Hematopoietic multipotent progenitor cell treated with erythropoietin and hydrocortisone succinate and interleukin-3 and kit ligand, for 4 days (in vitro differentiated cells): ENCODE measurements at places on chromosomes 1 and 21.

DNA sequence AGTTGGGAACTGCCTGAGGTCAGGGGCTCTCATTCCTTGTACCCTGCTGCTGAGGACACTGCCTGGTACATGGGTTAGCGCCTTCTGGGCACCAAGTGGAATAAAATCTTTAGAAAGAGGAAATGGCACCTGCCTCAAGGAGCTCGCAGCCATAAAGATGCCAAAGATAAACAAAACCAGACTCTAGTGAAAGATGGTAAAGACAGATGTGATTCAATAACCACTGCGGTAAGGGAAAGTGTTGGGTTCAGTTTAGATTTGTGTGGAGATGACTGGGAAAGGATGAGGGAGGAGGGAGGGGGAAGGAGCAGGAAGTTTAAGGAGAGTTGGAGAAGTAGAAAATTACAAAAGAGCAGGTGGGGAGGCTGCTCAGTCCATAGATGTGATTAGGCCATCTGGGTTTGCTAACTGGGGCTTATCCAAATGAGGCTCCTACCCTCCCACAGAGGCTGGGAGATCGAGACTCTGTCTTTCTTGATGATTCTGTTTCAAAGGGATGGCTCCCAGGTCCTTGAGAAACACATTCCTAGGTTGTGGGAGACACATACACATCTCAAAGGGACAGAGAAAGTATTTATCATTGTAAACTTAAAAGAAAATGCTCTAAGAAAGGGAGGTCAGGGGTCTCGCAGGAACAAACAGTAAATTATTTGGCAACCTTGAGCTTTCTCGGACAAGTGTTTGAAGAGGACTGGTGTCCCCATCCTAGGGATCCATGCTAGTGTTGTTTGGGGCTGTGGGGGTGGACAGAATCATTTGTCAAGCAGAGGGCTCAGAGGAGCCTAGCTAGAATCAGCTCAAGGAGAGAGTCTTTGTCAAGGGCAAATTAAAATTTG is 65.7 kb upstream of the MORC3 start:
- DNase-seq: no peak

DNA sequence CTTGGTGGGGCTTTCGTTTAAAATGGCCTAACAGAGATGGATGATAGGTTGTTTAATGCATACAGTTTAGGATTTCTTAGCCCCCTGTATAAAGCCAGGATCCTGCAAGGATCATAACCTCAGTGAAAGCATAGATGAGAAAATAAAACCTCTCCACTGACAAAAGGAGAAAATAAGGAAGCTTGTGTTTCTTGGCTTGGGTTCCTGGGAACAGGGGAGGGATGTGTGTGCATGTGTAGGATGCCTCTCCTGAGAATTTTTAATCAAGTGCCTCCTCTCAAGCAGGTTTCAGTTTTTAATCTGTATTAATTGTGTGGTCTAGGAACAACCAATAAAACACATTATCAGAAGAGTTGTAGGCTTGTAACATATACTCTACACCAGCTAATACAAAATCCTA is 26.1 kb downstream of the PRKACB start:
- DNase-seq: no peak

GRCh38 chr1:198529414-198529813 is 11.1 kb downstream of the ATP6V1G3 start:
- no peak for DNase-seq

DNA sequence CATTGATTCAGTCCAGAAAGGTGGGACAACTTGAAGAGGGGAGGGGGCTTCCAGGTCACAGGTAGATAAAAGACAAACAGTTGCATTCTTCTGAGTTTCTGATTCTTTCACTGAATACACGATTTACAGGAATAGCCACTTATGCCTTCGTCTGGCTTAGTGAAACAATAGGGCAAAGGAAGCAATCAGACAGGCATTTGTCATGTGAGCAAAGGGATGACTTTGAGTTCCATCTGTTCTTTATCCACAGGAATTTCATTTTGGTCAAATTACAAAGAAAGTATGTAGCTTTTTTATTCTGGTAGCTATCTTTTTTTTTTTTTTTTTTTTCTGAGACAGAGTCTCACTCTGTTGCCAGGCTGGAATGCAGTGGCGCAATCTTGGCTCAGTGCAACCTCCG is 202.5 kb downstream of the TTLL7 start:
- DNase-seq: no peak

GRCh38 chr1:236395947-236396664 is 2.0 kb downstream of the EDARADD start:
- peak; percentile 37 for DNase-seq

DNA sequence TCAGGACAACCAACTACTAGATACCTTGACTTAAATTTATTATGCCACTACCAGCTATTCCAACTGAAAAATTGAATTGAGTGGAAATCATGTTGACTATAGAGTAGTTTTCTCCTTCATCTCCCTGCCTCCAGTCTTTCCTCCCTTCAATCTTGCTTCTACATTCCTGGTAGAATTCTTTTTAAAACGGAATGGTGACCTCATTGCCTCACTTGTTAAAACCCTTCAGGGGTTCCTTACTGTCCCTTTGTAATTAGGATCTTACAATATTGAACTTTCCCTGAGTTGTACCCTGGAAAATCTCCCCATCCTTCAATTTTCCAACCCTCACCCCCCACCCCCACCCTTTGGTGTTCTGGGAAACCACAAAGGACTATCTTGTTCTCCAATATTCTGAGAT is 82.8 kb upstream of the ZNF326 start:
- DNase-seq: no peak

DNA sequence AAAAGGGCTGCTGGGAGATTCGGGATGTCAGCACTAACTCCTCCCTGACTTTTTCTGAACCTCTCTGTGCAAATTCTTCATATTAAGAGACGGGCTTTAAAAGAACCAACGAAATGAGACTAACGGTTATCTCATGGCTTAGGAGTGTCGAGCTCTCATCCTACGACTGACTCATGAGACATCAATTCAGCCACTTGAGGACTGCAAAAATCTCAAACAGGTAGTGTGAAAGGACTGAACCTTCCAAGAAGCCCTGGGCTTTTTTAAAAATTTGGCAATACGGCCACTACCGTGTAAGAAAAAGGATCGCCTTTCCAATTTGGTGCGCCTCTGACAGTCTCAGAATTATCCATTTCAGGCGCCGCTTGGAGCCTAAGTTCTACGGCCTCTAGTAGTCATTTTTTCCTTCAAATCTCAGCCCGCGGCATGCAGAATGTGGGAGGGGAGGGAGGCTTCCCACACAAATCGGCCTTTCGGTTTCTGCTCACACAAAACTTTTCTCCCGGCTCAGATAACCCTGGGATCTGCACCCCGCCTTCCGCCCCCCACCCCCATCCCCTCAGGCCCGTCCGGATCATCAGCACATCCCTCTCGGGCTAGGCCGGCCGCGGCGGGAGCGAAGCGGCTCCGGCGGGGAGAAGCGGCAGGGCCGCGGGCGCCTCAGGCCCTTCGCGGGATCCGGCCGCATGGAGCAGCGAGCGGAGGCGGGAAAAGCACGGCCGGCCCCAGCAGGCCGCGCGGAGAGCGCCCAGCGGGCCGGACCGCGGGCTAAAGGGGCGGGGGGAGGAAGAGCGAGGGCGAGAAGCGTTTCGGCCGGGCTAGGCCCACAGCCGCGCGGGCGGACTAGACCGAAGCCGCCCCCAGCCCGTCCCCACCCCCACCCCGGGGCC is 618 bp downstream of the HNRNPR start:
- DNase-seq: peak; percentile 69

GRCh38 chr1:238153939-238154338 is 263.2 kb upstream of the ZP4 start:
- DNase-seq: no peak

GRCh38 chr1:68958958-68959357 is 462.1 kb upstream of the DEPDC1 start:
- DNase-seq: no peak

DNA sequence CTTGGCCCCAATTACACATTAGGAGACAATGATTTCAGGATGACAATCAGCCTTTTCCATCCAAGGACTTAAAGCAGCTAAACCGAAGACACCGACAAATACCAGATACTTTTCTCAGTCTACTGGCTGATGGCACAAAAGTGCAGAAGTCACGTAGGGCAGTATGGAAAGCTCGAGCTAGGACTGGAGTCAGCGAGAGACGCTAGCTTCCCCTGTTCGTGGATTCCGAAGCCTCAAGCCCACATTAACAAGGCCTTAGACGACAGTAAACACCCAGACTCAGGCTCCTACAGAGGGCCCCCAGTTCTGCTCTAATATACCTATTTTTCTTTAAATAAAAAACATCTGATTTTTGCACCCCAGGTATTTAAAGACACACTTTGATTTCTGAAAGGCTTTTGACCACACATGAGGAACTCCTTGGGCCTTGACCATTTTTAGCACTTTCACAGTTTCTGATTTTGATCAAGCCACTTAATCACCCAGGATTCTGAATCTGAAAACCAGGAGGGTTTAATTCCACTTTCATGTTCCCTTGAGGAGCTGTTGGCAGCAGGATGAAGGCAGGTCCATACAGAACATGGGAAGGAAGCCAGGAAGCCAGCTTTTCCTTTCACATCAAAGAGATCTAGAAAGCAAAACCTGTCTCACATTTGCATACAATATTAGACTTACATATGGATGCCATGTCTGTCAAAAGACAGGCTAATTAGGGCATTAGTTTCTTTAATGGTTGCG is 204.1 kb downstream of the GABPA start:
- DNase-seq: no peak

- no peak for DNase-seq
Observed at GRCh38 chr1:199847021-199847420, 180.5 kb upstream of the NR5A2 start.

DNA sequence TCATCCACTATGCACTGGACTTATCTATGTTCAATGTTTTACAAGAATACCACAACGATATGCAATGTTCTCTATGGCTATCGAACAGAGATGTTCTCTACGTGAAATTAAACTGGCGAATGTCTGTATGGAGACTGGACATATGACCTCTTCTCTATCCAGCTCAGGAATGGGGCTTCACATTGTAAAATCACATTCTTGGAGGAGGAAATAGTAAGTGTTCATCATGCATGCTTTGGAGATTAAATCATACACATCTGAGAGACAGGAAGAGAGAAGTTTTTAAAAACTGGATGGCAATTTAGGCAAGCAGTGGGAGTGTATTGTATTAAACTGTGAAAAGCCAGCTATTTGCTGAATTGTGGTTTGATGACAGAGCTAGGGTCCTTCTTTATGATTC is 47.9 kb upstream of the RGL1 start:
- DNase-seq: no peak

DNA sequence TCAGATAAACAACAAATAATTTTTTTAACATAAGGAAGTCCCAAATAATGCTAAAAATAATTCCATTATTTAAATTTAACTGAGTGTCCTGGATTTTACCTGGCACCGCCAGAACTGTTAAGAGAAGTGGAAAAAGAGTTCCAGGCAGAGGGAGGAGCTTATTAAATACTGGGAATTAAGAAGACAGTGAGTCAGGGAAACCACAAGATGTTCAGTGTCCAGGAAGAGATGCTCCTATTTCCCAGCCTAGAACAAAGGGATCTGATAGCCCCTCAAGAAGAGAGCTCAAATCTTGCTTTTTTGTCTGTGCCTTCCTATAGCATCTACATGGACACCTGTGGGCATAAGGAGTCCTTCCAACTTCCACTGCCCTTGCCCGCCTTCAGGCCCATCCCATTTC is 85.9 kb downstream of the PGM1 start:
- DNase-seq: no peak

GRCh38 chr1:7850786-7851185 is 2.1 kb downstream of the UTS2 start:
- DNase-seq: no peak

- peak; percentile 50 for DNase-seq
Observed at GRCh38 chr1:247332623-247333361, 1.1 kb upstream of the ZNF496 start.

GRCh38 chr1:199859491-199859933 is 168.0 kb upstream of the NR5A2 start:
- DNase-seq: peak; percentile 83

GRCh38 chr1:171139890-171140289 is 45.2 kb upstream of the FMO2 start:
- DNase-seq: no peak

GRCh38 chr1:71343686-71344416 is 263.0 kb upstream of the ZRANB2 start:
- peak; percentile 15 for DNase-seq

GRCh38 chr1:230977761-230978490 is 735 bp downstream of the TTC13 start:
- DNase-seq: peak; percentile 73

DNA sequence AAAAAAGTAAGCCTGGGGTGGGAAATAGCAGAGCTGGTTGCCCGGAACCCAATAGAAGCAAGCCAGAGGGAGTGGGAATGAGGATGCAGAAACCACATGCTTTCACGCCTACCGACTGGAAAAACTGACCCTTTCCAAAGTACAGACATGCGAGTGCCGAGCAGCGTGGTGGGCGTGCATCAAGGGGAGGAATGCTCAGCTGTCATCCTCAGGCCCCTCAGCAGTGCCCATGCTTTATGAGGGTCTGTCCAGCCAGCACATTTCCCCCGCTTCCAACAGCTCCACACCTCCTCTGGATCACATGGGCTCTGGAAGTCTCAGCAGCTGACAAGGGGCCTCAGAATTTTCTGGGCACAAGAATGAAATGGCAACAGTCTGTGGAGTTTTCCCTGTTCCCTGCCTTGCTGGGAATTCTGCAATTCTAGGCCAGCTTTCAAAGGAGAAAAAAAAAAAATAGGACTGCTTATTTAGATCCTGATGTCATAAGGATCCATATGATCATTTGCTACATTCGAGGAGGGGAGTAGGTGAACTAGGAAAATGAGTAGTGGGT is 19.1 kb upstream of the IKBKE start:
- no peak for DNase-seq

DNA sequence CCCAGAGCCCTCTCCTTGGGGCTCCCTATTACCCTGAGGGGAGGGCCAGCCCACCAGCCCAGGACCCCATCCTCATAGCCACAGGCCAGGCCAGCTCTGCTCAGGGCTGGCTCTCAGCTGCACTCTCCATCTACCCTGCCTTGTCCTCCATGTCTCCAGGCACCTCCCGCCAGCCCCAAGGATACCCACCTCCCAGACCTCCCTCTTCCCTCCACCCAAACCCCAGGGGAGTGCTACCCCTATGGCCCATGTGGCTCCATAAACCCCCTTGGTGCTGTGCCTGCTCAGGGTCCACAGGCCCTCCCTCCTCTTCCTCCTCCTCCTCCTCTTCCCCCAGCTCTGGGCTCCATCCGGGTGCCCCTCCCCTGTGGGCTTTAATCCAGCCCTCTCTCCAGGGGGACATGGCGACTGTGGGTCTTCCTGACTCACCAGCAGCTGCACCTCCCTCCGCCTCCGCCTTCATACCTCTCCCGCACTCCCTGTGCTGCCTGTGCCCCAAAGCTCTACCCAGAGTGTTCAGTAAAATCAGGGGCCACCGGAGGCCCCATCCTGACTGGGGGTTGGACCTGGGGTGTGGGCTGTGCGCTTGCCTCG is 9.1 kb downstream of the YBEY start:
- DNase-seq: peak; percentile 42

- no peak for DNase-seq
Observed at GRCh38 chr21:25366116-25366515, 241.2 kb downstream of the MRPL39 start.

GRCh38 chr1:203311368-203312301 is 6.3 kb downstream of the BTG2 start:
- peak; percentile 97 for DNase-seq
